NCI-H446 treated with DMSO at 0.1 percent for 48 hours (cell line): ENCODE measurements at places on chromosomes 3 and 15.

GRCh38 chr3:57064001-57064400 lies 3.5 kb downstream of the SPATA12 start:
- DNase-seq: no peak

- DNase-seq: no peak
Measured at GRCh38 chr15:84795186-84795585, 22.0 kb upstream of the ALPK3 start.

DNA sequence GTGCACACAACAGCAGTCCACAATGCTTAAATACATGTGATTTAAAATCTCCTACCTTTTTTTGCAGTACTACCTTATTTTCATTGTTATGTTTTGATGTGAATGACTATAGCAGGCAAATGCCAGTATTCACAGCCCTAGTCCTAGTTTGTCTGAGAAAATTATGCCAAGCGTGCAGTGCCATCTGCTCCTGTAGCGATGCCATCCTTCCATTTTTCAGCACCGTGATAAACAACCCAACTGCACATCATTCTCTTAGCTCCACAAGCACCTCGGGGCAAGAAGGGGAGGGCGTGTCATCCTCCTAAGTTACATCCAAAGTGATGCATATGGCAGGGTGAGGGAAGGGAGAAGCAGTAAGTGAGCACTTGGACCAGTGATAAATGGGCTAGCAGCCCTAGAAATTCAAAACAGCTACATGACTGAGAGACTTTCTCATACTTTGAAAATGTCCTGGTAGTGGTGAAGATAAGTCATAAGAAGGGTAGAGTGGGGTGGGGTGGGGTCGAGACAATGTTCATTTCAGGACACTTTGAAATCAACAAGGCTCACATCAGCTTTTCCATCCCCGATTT lies 198.8 kb downstream of the LSAMP start:
- DNase-seq: peak; percentile 90

DNA sequence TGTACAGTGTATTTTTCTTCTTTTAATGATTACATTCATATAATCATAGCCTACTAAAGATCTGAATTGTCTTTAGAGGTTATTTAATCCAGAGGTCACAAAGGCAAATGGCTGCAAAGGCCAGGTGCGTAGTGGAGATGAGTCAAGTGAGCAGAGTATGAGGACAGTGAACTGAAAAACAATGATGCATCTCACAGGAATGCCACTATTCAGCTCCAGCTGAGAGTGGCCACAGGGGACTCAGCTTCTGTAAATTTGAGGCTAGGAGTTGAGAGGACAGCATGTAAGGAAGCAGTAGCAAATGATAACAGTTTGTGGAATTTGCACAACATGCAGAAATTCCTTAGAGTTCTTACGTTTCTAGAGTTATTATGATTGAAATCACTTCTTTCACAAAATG lies 50.4 kb downstream of the COL6A5 start:
- DNase-seq: no peak

- DNase-seq: no peak
Measured at GRCh38 chr3:65867463-65868210, 171.1 kb downstream of the MAGI1 start.

DNA sequence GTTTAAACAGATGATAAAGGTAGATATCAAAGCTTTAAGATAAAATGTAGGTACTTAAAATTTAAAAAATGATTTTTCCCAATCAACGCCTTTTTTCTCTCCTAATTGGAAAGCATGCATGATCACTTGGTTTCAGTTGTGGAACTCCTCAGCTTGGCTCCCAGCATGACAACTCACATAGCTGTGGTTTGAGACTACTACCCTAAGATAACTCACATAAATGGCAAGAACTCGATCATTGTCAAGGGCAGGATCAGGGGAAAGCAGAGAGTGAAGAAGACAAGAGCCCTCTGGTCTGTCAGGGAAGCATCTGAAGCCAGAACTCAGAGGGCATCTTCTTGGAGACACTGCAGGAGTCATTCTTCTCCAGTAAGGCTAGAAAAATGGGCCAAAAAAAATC lies 516.7 kb downstream of the NTRK3 start:
- no peak for DNase-seq

DNA sequence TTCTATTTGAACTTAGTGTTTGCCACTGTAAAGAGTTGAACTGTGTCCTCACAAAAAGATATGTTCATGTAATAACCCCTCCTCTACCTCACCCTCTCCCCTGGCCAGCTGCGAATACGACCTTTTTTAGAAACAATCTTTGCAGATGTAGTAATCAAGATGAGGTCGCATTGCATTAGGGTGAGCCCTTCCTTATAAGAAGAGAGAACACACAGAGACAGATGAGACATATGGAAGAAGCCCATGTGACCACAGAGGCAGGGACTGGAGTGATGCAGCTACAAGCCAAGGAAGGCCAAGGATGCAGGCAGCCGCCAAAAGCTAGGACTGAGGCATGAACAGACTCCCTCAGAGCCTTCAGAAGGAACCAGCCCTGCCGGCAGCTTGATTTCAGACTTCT lies 27.6 kb downstream of the GPR176 start:
- no peak for DNase-seq

DNA sequence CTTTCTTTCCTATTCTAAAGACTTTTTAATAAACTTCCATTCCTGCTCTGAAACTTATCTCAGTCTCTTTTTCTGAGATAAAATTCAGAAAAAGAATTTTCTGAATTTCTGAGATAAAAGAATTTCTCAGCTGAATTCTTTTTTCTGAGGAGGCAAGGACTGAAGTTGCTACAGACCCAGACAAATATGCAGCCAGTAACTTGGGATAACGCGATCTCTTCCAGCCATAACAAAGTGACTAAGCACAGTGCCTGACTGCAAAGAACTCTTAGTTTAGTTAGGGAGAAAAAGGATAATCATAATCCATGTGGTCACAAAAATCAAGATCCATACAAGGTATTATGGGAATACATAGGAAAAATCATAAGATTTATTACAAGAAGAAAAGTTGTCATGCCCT lies 222.0 kb upstream of the GAP43 start:
- DNase-seq: no peak

GRCh38 chr3:194272221-194272620 lies 78.9 kb downstream of the CPN2 start:
- no peak for DNase-seq

- DNase-seq: no peak
Measured at GRCh38 chr3:119589102-119589773, 8.4 kb upstream of the PLA1A start.
